ENCODE measurements at places on chromosomes 4 and X.

DNA sequence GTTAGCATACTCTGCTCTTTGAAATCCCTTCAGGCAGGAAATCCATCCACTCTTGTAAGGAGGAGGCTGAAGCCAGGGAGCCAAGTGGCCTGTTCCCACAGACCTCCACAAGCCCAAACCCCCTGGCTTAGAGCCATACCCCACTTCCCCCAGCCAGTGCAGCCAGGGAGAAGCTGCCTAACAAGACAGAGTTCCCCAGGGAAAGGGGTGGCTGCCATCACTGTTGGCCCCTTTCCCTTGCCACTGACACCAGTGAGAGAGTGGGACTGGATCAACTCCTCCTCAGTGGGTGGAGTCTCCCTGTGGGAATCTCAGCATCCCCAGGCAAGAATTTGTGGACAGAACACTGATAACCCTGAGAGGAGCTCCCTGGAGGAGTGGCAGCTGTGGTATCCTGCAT is 389.4 kb downstream of the PABPC4L start:
- DNase-seq: no peak

DNA sequence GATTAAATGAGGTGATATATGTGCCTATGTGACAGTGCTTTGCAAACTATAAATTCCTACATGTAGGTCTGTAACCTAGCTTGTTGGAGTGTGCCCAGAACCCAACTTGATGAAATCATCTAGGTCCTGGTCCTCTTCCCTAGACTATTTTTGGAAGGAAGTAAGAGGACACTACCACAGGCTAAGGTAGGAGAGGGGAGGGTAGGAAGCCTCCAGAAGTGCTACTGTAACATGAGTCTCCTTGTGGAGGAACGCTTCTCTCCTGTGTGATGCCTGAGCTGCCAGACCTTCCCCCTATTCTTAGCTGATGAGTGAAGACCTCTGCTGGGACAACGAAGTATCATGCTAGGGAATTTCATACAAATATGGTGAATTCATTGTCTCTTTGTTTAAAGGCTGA is 41.8 kb upstream of the IL21 start:
- DNase-seq: no peak

GRCh38 chr4:35604252-35604651 is 640.1 kb downstream of the ARAP2 start:
- no peak for DNase-seq

GRCh38 chr4:134727696-134728095 is 526.1 kb upstream of the PABPC4L start:
- no peak for DNase-seq

GRCh38 chr4:124499261-124499660 is 213.3 kb downstream of the ANKRD50 start:
- DNase-seq: no peak

DNA sequence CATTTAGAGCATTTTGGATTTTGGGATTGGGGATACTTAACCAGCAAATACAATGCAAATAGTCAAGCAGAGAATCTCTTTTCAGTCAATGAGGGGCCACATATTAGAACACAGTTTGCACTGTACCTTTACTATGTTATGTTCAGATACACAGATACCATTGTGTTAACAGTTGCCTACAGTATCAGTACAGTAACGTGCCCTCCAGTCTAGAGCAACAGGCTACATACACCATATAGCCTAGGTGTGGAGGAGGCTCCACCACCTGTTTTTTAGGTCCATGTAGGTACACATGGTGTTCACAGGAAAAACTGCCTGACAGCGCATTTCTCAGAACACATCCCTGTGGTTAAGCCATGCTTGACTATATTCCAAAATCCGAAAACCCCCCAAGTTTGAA is 9.1 kb downstream of the GRPEL1 start:
- DNase-seq: no peak

DNA sequence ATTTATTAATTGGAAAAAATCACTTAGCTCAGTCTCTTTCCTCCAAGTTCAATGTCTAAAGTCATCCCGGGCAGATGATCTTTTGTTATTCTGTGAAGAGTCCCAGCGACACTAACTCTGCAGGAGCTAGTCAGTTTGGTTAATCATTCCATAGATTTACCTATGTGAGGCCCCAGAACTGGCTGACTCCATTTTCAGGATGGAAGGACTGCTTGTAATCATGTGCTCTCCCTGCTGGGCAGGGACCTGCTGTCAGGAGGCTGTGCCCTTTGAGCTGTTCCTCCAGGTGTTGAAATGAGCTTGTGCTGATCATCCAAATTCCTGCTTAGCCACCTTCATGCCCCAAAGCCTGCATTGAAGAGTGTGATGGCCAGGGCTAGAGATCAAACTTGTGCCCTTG is 169.8 kb downstream of the NHS start:
- no peak for DNase-seq

DNA sequence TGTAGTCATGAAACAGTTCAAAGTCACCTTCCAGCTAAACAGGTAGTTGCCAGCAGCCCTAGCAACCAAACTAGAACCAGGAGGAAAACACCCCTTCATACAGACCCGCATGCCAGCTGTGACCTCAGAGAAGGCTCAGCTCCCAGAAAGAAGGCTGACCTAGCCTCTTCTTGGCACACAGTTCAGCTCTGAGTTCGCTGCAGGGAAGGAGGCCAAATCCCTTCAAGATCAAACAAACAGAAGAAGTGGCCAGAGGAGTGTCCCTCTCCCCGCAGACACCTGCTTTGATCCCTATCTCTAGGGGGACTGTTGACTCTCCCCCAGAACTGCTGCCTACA is 56.0 kb downstream of the HADH start:
- no peak for DNase-seq

DNA sequence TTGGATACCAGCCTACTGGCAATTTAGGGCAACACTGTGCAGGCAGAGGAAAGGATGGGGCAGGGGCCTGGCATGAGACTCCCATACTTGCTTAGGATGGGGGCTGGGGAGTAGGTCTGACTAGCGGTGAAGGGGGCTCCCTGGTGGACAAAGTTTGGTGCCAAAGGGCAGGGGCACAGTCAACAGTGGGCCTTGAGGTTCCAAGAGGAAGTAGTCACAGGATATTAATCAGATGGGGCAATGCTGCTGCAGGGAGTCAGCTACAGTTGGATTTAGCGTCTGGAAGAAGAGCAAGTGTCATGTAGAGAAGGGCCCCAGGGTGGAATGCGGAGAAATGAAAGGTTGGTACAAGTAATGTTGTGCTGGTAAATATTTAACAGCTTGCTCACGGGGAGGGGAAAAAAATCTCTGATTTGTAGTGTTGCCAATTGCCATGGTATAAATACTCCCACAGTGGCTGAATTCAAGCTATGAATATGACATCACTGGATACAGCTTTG is 139.4 kb downstream of the PJA1 start:
- DNase-seq: no peak

- no peak for DNase-seq
Observed at GRCh38 chr4:3328814-3329663, 36.2 kb downstream of the RGS12 start.

GRCh38 chr4:182301736-182302135 is 58.5 kb downstream of the TENM3 start:
- DNase-seq: no peak

GRCh38 chrX:40998123-40998522 is 87.1 kb upstream of the USP9X start:
- DNase-seq: no peak

DNA sequence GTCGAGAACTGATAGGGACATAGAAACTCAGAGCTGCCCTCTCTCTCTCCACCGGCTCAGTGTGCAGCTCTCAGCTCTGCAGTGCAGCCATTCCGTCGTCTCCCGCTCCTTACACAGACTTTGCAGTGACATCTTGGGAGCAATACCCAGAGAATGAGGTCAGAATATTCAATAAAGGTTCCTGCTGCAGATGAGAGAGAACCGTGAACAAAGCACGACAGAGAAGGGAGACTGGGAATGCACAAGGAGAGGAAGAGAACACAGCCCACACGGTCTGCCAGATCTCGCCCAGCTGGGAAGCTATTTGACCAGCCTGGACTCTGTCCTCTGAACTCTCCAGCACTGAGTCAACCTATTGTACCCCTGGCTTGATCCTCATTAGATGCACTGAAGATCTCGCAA is 118.0 kb upstream of the PPARGC1A start:
- DNase-seq: no peak

Data from dorsolateral prefrontal cortex (tissue), 122 donors.